Activated CD4-positive, alpha-beta T cell treated with anti-CD3 and anti-CD28 coated beads, Interleukin-2, amount 10 ng/mL, durations not matched to agents 7 days and 5 days (primary cell): ENCODE measurements at places on chromosomes 4 and X.

DNA sequence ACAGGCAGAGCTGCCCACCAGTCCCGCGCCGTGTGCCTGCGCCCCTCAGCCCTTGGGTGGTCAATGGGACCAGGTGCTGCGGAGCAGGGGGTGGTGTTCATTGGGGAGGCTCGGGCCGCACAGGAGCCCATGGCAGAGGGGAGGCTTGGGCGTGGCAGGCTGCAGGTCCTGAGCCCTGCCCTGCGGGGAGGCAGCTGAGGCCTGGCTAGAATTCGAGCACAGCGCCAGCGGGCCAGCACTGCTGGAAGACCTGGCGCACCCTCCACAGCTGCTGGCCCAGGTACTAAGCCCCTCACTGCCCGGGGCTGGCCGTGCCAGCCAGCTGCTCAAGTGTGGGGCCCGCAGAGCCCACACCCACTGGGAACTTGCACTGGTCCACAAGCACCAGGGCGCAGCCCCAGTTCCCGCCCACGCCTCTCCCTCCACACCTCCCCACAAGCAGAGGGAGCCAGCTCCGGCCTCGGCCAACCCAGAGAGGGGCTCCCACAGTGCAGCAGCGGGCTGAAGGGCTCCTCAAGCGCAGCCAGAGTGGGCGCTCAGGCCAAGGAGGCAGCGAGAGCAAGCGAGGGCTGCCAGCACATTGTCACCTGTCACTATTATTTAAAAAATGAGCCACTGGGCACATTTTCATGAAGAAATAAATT is 645.8 kb downstream of the CENPC start:
- DNase-seq, result no peak

- DNase-seq, result no peak
Measured at GRCh38 chr4:55768291-55768690, 51.3 kb upstream of the EXOC1L start.

DNA sequence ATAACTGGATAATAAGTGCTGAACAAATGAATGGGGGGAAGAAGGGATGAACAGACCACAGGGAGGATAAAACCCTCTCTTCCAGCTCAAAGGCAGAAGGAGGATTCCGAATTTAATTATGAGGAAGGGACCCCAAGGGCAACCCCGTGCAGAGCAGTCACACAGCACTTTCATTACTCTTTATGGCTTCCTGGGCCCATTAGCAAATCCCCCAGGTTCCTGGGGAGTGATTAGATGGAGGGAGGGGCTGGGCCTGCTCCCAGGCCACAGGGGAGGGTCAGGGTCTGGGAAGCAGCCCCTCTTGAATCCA is 67.1 kb downstream of the PPP2R2C start:
- DNase-seq, result no peak

GRCh38 chr4:130131536-130131935 is 1035.6 kb downstream of the C4orf33 start:
- no peak for DNase-seq

- DNase-seq, result peak; percentile 77
Measured at GRCh38 chr4:37891260-37892159, 626 bp downstream of the TBC1D1 start.

GRCh38 chr4:5361968-5362367 is 310.7 kb downstream of the STK32B start:
- peak; percentile 14 for DNase-seq

GRCh38 chrX:119692191-119693039 is 553 bp downstream of the SEPTIN6 start:
- peak; percentile 64 for DNase-seq

- no peak for DNase-seq
Measured at GRCh38 chr4:58502839-58503238, 1392.7 kb upstream of the IGFBP7 start.

GRCh38 chr4:153242839-153243324 is 38.6 kb downstream of the TRIM2 start:
- no peak for DNase-seq

DNA sequence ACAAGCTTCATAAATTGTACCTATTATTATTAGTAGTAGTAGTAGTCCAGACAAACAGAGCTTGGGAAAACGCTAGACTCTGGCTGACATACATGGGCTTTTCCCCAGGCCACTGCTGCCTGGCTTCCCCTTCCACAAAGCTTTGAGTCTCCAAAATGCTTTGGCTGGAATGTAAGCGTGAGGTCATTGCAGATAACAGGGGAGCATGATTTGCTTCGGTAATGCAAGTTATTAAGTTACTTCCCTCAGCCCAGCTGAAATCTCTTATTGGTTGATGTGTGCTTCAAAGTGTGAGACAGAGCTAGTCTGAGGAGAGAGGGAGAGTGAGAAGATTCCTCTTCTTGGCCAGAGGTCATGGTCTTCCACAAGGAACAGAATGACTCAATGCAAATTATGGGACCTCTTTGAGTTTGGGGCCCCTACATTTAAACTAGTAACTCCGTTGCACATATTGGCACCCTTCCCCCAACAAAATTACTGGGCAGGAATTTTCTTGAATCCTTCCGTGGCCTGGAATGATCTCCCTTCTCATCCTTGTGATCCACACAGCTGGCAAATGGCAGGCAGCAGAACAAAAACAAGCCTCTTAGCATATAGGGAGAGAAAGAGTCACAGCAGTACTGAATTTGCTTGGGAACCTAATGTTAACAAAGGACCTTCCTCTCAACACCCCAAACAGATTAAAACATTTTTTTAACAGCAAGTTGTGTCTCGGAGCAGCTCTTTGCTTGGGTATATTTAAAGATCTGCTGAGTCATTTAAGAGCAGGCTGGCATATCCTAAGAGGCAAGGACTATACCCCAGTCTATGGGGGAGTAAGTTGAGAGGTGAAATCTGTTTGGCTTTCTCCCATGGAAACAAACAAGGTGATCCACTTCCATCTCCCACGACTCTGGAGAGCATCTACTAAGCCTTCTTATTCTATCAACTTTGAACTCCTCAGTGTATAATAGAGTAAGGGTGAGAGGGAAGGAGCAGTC is 19.9 kb downstream of the AR start:
- DNase-seq, result no peak
